Karpas-422 (cell line): ENCODE measurements at places on chromosomes 3 and 15. TPM values are rescaled to one million over a fixed set of nuclear protein-coding genes. Genes with fewer than 3 reads are reported as not detected.
A peak's percentile ranks its signal among the peaks of the same experiment; 100 is the strongest.

The ARRDC4 gene
- not detected in 2 replicates for total RNA-seq

GRCh38 chr3:159787178-159787574, 201.5 kb upstream of the IL12A start:
- H3K27me3 ChIP-seq, result no peaks in the 10 kb centered on the region
- DNase-seq, result no peak
- H3K4me3 ChIP-seq, result no peak overlapping the region

GRCh38 chr15:41493902-41494189, 172 bp downstream of the ITPKA start:
- H3K36me3 ChIP-seq, result no peaks in the 10 kb centered on the region
- H3K4me3 ChIP-seq, result peak overlapping the region; percentile 79
- peaks cover 24% of the 10 kb centered on the region for H3K4me1 ChIP-seq
- no peak overlapping the region for H3K27ac ChIP-seq

DNA sequence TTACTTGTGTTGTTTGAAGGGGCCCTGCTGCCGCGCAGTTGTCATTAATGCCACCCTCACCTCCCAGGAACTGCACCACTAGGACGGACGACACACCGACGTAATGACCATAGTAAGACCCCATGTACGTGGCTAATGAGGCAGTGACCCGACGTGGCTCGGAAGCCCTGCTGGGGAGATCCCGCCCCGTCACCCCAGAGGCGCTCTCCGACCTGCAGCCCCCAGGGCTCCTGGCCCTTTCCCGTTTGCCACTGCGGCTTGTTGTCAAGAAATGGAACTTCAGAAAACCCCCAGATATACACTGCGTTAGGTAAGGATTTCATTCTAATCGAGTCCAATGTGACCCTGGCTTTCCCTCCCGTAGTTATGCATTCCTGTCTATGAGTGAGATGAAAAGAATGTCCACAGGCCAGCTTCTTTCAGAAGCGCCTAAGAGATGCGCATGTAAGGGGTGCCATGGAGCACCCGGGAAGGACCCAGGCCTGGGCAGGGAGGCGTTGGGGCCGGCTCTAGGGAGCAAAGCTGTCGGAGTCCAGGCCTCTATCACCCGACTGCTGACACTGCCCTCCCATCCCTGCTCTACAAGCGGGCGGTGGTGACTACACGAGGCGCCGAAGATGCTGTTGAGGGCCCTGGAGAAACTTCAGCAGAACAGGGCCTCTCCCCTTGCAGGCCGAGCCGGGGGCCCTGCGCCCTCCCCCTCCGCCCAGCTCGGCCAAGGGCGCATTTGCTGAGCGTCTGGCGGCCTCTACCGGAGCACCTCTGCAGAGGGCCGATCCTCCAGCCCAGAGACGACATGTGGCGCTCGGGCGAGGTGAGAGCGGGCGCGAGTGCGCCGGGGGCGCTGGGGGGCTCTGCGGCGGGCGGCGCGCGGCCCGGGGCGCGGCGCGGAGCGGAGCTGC, at the start of gene GABRA5:
Gene GABRA5 (plus strand): TSS at position 765 of the 902 bp plus-strand sequence. CDS start 2,187 bp downstream, outside the sequence.
- no peaks in the 10 kb centered on the region for H3K27me3 ChIP-seq
- no peaks in the 10 kb centered on the region for H3K36me3 ChIP-seq
- no peak for DNase-seq
- H3K4me1 ChIP-seq, result no peaks in the 10 kb centered on the region
- no peak within 1 kb of the TSS for H3K4me3 ChIP-seq
- H3K27ac ChIP-seq, result no peak within 1 kb of the TSS

The IL17RE gene
- not detected in 2 replicates for total RNA-seq

DNA sequence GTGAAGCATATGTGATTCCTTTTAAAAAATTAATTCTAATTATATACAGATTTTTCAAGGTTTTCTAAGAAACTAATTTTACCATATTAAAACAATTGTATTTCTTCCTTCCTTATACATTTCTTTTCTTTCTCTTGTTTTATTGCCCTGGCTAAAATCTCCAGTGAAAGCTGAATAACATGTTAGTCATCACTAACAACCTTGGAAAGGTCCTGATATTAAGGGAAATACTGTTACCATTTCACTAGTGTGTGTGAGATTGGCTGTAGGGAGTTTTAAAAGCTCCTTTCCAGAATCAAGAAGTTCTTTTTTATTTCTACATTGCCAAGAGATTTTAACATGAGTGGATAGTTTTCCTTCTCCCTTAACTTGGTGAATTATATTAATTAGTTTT, 229.7 kb upstream of the EIF1B start:
- H3K27me3 ChIP-seq, result no peaks in the 10 kb centered on the region
- H3K4me3 ChIP-seq, result no peak overlapping the region
- DNase-seq, result no peak
- H3K36me3 ChIP-seq, result peaks cover 4% of the 10 kb centered on the region; the same call in 1 of the 2 replicates
- H3K27ac ChIP-seq, result no peak overlapping the region

GRCh38 chr15:82793737-82794136, 12.1 kb downstream of the FSD2 start:
- no peaks in the 10 kb centered on the region for H3K36me3 ChIP-seq
- no peak overlapping the region for H3K4me3 ChIP-seq
- no peak overlapping the region for H3K27ac ChIP-seq
- no peaks in the 10 kb centered on the region for H3K27me3 ChIP-seq
- DNase-seq, result no peak

- H3K27me3 ChIP-seq, result no peaks in the 10 kb centered on the region
- no peaks in the 10 kb centered on the region for H3K4me1 ChIP-seq
- no peak overlapping the region for H3K27ac ChIP-seq
- no peak for DNase-seq
- no peak overlapping the region for H3K4me3 ChIP-seq
These were observed 480.0 kb upstream of the GOLIM4 start for GRCh38 chr3:168575750-168576149.

- no peak for DNase-seq
- H3K4me3 ChIP-seq, result no peak overlapping the region
- H3K27me3 ChIP-seq, result no peaks in the 10 kb centered on the region
- H3K27ac ChIP-seq, result peak overlapping the region; percentile 93; the same call in 1 of the 2 replicates
- no peaks in the 10 kb centered on the region for H3K36me3 ChIP-seq
These were observed 213.7 kb downstream of the PDCD6IP start for GRCh38 chr3:34012102-34012461.

The ROPN1 gene
- total RNA-seq, result not detected in 2 replicates
